ENCODE measurements at places on chromosomes 11 and 22.

DNA sequence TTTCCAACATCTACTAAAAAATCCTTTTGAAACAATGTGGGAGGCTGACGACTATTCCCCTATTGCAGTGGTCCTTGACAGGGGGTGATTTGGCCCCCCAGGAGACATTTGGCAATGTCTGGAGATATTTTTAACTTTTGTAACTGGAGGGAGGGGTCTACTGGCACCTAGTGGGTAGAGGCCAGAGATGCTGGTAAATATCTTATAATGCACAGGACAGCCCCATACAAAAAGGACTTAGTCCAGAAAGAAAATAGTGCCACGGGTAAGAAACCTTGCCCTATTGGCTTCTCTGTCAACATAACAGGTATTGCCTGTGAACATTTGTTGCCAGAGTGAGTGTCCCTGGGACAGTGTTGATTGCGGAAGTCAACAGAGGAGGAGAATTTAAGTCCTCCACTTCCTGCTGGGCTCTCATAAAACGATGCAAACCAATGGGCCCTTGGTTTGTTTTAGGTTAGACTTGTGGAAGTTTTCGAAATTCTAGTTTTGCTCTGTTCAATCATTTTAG is 101.6 kb downstream of the MAML2 start:
- no peak for DNase-seq

- DNase-seq, result peak; percentile 71
Observed at GRCh38 chr22:22030493-22031182, 48.1 kb upstream of the TOP3B start.

- DNase-seq, result no peak
Observed at GRCh38 chr11:96506953-96507354, 117.1 kb downstream of the JRKL start.

GRCh38 chr11:21066030-21066429 is 396.6 kb downstream of the NELL1 start:
- no peak for DNase-seq

DNA sequence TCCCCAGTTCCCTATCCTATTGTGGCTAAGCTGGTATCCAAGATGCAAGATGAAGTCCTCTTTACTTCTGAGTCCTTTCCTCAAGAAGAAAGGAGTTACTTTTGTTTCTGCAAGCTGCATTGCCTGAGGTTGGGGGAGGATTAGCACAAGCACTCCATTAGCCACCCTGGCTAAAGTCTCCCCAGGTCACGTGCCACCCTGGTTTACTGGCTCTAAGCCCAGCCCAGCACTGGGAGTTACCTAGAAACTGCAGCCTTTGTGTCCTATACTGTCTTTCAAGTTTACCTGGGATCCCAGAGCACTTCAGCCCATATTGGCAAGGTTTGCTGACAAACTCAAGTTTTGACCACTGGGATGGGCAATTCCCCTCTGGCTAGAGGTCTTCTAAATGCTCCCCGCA is 78.4 kb upstream of the DBX1 start:
- DNase-seq, result no peak

Data from GM20000 (cell line).